ENCODE measurements at places on chromosomes 2 and 18.

DNA sequence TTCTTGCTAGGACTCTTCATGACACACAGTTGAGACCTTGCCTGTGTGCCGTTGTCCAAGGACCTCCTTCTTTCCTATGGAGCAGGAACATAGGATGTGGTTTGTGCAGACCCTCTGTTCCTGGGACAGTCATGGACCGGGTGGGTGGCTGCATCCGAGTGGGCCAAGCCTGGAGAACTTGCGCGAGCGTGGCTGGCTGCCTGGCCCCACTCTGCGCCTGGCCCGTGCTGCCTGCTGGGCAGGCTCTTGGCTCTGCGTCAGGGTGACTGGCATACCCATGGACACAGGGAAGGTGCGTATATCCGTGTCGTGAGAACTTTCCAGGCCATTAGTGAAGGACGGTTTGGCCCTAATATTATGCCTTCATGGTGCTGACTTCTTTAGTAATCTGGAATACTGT lies 68.2 kb downstream of the DCDC2C start:
- no peak for DNase-seq

- DNase-seq, result no peak
Observed at GRCh38 chr18:2681993-2682603, 26.6 kb downstream of the SMCHD1 start.

DNA sequence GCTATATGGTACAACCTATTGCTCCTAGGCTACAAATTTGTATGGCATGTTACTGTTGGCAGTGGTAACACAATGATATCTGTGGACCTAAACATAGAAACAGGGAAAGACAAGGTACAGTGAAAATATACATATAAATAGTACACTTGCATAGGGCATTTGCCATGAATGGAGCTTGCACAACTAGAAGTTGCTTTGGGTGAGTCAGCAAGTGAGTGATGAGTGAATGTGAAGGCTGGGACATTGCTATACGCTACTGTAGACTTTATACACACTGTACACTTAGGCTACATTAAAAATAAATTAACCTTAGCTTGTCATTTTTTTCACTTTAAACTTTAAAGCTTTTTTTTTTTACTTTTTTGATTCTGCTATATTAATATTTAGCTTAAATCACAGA lies 500.0 kb upstream of the SETBP1 start:
- no peak for DNase-seq

- DNase-seq, result no peak
Observed at GRCh38 chr2:120245520-120246332, 6.9 kb upstream of the RALB start.

DNA sequence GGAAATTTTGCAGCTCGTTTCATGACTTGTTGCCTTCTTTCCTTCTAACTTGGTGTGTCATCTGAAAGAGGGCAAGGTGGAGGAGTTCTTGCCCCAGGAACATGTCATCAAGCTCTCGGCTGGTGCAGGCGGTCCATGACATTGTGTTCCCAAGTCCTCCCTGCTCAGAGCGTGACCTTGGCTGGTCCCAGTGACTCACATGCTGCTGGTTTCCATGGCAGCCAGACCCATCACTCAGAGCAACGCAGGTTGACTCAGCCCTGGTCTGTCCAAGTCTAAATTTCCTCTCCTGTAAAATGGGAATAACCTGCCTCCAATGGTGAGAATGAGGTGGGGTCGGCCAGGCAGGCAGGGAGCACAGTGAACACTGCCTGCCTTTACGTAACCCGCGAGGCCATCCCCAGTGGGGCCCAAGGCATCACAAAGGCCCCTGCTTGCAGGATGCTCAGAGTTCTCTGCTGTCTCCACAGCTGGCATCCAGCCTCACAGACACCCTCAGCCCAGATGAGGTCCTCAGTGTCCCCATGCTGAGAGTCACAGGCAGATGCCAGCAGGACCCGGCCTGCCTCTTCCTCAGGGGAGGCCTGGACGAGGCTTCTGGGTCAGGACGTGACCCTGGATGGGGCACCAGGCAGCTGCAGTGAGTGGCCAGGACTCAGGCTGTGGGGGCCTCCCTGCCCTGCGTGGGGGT lies 143.7 kb downstream of the TPO start:
- DNase-seq, result peak; percentile 28

- no peak for DNase-seq
Observed at GRCh38 chr2:236997069-236997715, 88.5 kb upstream of the COPS8 start.

DNA sequence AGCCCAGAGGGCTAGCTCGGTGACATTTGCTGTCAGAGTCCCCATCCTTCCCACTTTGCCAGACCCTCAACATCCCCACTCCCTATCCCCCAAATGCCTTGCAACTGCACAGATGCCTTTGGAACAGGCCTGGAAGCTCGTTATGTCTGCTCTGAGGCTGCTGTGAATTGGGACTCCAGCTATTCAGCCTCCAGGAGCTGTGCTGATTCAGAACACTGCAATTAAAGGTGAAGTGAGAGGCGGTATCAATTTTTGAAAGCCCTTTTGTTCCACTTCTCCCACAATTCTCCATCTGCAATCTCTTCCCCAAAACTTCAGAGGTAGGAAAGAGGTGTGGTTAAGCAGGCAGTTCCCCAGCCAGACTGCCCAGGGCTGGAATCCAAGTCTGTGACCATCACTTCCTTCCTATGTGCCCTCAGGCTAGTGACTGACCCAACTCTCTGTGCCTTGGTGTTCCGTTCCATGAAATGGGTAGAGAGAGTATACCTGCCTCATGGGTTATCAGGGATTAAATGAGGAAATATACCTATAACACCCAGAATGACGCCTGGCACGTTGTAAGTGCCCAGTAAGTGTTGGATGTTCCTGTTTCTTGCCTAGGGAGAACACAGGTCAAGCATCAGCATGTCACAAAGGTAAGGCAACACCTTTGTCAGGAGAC lies 17.5 kb downstream of the NOSTRIN start:
- DNase-seq, result no peak

GRCh38 chr18:22683196-22683676 lies 249.9 kb upstream of the RBBP8 start:
- DNase-seq, result peak; percentile 81

GRCh38 chr18:9117980-9118841 lies 15.7 kb downstream of the NDUFV2 start:
- DNase-seq, result no peak

DNA sequence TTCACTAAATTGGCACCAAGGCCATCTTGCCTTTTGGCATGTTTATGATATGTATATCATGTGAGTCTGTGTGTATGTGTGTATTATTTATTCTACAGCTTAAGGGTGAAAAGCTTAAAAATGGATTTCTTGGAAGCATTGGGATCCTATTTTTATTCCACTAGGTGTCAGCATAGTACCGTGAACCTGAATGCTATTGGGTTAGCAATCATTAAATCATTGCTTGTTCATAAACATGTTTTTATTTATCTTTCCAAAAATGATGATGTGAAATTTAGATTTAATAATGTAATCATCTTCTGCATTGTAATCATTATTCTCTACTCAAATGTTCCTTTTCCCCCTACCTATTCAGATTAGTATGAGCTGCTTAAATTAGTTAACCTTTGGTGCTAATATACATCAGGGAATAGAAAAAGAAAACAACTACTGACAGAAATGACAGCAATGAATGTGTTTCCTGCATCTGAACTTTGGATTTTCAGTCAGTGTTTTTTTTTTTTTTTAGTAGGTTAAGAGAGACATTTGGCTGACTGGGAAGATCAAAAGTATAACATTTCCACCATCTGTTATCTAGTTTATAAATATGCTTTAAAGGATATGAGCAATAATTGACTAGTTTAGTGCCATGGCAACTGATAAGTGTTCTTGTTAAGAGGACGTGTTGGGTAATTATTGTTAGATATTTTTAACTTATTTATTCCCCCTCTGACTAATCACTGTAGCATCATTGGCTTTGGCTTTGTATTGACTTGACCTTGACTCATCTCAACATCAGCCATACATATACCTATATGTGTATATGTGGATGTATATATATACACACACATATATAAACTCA lies 14.1 kb upstream of the ZSWIM2 start:
- DNase-seq, result no peak

DNA sequence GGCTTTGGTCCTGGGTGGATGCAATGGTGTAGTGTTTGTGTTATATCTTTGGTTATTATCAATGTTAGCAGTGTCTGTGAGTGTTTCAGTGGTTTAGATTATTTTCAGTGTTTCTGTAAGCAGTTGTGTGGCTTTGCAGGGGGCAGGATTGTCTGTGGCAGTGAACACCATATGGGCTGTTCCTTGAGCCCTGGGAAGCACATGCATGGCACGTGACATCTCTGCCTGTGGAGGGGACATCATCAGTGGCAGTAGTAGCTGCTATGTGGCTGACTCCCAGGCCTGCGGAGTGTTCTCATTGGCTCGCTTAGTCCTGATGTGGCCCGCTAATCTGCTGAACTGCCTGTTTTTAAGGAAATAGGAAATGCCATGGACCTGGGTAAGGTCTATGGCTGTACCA lies 327.5 kb downstream of the GULP1 start:
- no peak for DNase-seq

DNA sequence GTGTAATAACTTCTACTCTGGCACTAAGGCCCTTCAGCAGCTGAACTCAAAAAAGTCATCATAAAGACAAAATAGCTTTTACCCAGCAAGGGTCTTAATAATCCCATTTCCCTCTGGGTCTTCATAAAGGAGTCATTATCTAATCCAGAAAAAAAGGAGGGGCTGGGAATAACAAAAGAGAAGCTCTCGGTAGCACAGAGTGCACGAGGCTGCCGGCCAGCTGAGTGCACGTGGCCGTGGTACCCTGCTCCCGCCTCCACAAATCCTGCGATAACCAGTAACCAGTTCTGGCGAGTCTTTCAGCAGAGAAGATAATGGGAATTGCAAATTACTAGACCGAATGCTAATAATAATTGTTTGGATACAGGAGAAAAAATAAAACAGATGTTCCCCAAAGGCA lies 7.5 kb downstream of the NRP2 start:
- no peak for DNase-seq

GRCh38 chr2:74507926-74508520 lies 528 bp upstream of the PCGF1 start:
- no peak for DNase-seq

GRCh38 chr2:215828528-215829184 lies 184.7 kb downstream of the MREG start:
- no peak for DNase-seq

DNA sequence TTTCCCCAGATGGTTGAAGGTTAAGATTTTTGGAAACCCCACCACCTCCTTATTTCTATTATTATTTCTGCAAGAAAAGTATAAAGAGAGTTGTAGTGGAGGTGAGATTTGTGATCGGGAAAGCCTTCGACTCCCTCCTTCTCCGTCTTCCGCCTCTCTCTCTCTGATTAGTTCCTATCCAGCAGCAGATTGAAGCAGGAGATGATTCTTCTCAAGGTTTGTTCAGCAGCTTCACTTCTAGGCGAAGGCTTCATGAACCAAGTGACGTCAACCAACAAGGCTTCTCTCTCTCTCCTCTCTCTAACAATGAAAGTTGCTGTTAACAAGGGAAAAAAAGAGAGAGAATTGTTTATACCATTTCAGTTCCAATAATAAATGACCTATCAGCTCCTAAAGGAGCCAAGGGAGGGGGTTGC lies at the start of gene BAZ2B:
Gene BAZ2B, minus strand, starts transcription at position 263 of the 416 bp plus-strand sequence. CDS start 137,829 bp downstream, outside the sequence.
- peak; percentile 61 for DNase-seq

GRCh38 chr2:203730076-203730729 lies 23.8 kb downstream of the CD28 start:
- DNase-seq, result no peak
